ENCODE measurements at places on chromosomes 11 and 22.

GRCh38 chr22:37626144-37626543 is 13.3 kb upstream of the SH3BP1 start:
- no peak for DNase-seq

DNA sequence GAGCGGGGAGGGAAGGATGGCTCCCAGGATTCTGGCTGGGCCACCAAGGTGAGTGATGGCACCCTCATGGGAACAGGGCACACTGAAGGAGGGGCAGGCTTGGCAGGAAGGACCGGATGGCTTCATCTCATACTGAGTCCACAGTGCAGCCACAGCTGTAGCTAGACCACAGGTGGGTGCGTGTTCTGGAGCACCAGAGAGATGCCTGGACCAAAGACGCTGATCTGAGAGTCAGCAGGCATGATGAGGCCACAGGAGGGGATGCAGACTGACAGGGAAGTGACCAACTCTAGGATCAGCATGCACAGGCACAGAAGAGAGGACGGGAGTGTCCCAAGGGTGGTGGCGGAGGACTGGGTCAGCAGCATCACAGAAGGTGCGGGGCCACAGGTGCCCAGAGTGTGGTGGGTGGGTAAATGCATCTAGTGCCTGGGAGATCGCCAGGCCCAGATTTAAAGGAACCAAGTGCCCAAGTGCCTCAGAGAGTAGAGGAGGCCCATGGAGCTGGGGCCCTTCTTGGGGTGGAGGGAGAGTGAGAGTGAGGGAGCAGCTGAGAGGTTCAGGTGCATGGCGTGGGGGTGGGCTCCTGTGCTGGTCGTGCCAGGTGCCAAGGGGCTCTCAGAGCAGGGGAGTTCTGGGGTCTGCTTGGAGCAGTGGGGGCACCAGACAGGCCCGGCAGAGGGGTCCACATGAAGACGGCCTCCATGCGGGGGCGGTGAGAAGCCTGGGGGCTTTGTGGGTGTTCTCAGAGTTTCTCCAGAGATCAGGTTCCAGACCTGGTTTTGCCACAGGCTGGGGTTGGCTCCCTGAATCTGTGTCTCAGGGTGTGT is 113.7 kb downstream of the CEP164 start:
- DNase-seq: no peak

GRCh38 chr22:48709453-48709852 is 1118.2 kb downstream of the BRD1 start:
- DNase-seq: no peak

- no peak for DNase-seq
Observed at GRCh38 chr11:47149782-47150181, 26.9 kb downstream of the ARFGAP2 start.

DNA sequence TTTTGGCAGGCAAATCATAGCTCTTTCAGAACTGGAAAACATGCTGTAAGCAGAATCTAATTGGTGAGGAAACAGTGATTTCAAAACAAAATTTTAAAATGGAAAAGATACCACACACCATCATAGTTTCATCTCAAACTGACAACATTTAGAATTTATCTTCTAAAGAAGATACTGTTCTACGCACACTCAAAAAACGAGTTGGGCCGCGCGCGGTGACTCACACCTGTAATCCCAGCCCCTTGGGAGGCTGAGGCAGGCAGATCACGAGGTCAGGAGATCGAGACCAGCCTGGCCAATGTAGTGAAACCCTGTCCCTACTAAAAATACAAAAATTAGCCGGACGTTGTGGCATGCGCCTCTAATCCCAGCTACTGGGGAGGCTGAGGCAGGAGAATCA is 44.2 kb upstream of the ADSL start:
- DNase-seq: no peak
